ENCODE measurements at places on chromosomes 16 and 17.

GRCh38 chr17:17129466-17129865 lies 76.7 kb downstream of the PLD6 start:
- DNase-seq, result peak; percentile 75

- DNase-seq, result peak; percentile 78
These were observed 1.3 kb upstream of the SOCS1 start for GRCh38 chr16:11257131-11257938.

- no peak for DNase-seq
These were observed 21.8 kb downstream of the CBFB start for GRCh38 chr16:67050796-67051195.

- peak; percentile 71 for DNase-seq
These were observed 19.5 kb downstream of the CD7 start for GRCh38 chr17:82297714-82298537.

- no peak for DNase-seq
These were observed 8.9 kb upstream of the RNF112 start for GRCh38 chr17:19402171-19402570.

- no peak for DNase-seq
These were observed 47.5 kb downstream of the STAT3 start for GRCh38 chr17:42340691-42341127.

GRCh38 chr17:50344731-50345365 lies 1.1 kb upstream of the XYLT2 start:
- DNase-seq, result no peak

DNA sequence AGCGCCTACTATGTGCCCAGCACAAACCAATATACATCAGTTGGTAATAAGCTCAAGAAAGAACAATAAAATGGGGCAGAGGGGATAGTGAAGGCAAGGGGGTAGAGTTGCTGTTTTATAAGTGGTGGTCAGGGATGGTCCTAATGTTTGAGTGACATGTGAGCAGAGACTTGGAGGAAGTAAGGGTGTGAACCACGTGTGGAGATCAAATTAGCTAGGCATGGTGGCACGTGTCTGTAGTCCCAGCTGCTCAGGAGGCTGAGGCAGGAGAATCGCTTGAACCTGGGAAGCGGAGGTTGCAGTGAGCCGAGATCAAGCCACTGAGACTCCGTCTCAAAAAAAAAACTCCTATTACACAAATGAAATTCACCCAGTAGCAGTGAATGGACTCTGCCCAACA lies 56.5 kb downstream of the IRX6 start:
- DNase-seq, result no peak

DNA sequence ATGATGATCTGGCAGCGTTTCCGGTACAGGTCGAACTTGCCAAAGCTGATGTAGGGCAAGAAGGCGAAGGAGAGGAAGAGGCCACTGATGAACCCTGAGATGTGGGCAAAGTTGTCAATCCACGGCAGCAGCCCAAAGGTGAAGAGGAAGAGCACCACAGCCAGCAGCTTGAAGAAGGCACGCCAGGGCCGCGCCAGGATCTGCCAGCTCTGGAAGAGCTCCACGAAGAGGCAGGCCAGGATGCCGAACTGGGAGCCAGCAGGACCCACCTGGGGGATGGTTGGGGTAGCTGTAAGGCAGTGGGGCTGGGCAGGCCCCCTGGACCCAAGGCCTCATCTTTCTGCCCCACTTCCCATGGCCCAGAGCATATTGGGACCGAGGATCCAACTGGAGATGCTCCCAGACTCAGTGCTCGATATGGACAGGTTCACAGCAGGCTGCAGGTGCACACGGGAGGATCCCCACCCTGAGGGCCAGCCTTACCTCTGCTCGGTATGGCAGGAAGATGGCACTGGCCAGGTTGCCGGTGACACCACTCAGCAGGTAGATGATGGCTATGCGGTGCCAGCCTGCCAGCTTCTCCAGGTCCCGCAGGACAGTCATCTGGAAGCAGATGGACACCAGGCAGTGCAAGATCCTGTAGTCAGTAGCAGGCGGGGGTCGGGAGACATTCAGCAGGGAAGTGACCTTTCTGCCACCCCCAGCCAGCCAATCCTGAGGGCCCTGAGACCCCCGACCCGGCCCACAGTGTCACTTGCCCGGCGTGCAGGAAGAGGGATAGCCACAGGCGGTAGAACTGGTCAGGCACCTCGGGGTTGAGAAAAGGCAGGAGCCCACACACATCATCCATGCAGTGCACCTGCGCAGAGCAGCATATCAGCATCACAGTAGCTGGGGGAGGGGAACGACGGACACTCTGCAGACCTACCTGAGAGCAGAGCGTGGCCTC lies 5.1 kb downstream of the SNRNP25 start:
- no peak for DNase-seq

DNA sequence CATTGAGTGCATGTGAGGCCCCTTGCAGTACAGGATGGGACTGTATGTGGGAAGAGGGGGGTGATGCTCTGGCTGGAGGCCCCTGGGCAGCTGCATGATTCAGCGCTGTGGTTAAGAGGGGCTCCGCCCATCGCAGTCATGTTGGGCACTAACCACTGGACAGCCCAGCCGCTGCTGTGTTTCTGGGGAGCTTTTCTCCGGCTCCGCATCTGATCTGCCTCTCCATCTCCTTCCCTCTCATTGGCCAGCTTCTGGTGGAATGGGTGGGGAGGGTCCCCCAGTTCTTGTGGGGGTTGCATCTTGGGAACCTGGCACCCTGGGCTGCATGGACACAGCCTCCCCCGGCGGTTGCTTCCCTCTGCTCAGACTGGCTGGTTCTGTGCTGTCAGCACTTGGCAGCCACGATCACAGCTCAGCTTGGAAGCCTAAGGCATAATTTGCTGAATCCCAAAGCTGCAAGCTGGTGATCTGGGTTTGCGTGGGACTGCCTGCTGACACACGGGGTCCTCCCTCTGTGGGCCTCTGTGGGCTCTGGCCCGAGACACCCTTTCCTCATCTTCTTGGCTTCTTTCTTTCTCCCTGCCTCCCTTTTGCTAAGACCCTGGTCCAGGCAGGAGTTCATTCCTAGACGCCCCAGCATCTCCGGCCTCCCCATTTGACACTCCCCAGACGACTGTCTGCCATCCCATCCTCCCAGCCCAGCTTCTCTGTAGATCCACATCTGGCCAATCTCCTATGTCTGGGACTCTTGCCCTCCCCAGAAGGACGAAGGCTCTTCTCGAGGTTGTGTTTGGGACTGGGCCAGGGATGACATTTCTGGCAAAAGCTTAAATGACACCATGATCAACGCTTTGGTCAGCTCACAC lies 168.3 kb downstream of the SEC14L1 start:
- no peak for DNase-seq

- DNase-seq, result no peak
These were observed 69.3 kb downstream of the WSCD1 start for GRCh38 chr17:6139447-6139832.

- DNase-seq, result no peak
These were observed 8.7 kb upstream of the EMP2 start for GRCh38 chr16:10589109-10589508.

DNA sequence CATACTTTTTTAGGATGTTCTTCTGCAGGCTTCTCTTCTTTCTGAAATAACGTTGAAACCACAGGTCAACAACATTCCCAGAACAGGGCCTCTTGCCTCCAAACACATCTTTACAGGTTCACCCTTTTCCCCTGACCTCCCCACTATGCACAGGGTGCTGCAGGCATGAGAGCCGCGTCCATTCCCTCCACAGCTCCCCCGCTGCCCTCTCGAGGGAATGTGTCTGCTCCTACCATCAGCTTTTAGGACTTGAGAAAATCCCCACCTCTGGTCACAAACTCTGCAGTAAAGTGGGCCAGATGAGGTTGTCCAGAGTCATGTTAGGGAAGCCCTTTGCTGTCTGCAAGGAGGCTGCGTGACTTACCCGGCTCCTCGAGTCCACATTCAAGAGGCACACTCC lies 30.5 kb downstream of the DUSP14 start:
- no peak for DNase-seq

DNA sequence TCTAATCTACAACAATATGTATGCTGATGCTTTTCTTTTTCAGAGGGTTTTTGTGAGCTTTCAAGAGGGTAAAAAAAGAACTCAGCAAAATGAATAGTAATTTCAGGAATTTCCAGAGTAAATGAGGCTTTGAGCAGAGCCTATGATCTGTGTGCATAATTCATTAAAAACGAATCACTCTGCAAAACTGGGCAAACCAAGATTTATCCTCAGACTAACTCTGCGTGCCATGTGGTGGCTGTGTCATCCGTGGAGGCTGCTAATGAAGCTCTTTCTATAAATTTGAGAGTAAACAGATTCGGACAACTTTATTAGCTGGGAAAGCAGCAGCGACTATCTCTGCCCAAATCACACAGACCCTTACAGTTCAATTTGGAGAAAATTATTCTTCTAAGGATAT lies 83.8 kb downstream of the FOXL1 start:
- DNase-seq, result no peak

All from NCI-H2081 (cell line).